Body of pancreas (tissue), 4 donors: ENCODE measurements at places on chromosomes 5 and 9. TPM values are rescaled to one million over a fixed set of nuclear protein-coding genes. Genes with fewer than 3 reads are reported as not detected.

DNA sequence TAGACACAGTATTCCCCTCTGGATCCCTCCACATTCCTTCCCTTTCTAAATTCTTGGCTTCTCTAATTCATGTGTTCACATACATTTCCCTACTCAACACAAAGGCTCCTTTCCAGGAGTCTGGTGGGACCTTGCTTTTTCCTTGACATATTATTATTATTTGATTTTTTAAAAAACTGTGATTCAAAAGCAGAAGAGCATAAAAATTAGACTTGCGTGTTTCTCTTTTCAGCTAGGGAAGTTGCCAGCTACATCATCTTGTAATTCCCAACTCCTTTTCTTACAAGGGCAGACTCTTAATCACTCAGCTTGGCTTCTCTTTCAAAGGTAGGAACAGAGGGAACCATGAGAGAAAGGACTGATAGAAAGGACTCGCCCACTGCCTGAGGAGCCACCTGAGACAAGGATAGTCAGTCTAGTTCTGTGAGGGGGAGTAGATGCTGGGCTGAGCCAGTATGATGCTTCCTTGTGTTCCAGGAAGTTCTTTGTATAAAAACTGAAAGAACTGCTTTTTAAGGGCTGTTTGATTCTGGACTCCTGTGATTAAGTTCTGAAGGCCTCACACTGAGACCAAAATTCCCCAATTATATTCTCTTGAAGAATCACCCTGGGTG is 51.0 kb upstream of the DPYSL3 start:
- H3K4me3 ChIP-seq: no peak overlapping the region
- no peak overlapping the region for H3K27ac ChIP-seq
- no peaks in the 10 kb centered on the region for H3K4me1 ChIP-seq
- DNase-seq: no peak

- no peak for DNase-seq
- H3K36me3 ChIP-seq: no peaks in the 10 kb centered on the region
- H3K27ac ChIP-seq: no peak overlapping the region
- H3K4me3 ChIP-seq: no peak overlapping the region
- no peaks in the 10 kb centered on the region for H3K27me3 ChIP-seq
Measured at GRCh38 chr9:27569406-27569805, 3.9 kb downstream of the C9orf72 start.

- no peak overlapping the region for H3K4me3 ChIP-seq
- H3K36me3 ChIP-seq: no peaks in the 10 kb centered on the region
- H3K4me1 ChIP-seq: peaks cover 24% of the 10 kb centered on the region
Measured at GRCh38 chr9:94961870-94962269, 235.4 kb downstream of the AOPEP start.

GRCh38 chr5:15002173-15002572 is 130.6 kb upstream of the ANKH start:
- no peaks in the 10 kb centered on the region for H3K27me3 ChIP-seq
- H3K4me3 ChIP-seq: no peak overlapping the region
- no peak for DNase-seq
- H3K4me1 ChIP-seq: no peaks in the 10 kb centered on the region

GRCh38 chr5:143865426-143866025 is 53.6 kb downstream of the HMHB1 start:
- no peaks in the 10 kb centered on the region for H3K27me3 ChIP-seq
- H3K4me3 ChIP-seq: no peak overlapping the region
- H3K27ac ChIP-seq: no peak overlapping the region
- no peaks in the 10 kb centered on the region for H3K36me3 ChIP-seq

The AJM1 gene
- total RNA-seq: 5.2 TPM

The TMEM174 gene
- not detected for total RNA-seq
